ENCODE measurements at places on chromosomes 16 and 17.

GRCh38 chr17:28008513-28008912 is 34.0 kb upstream of the NLK start:
- no peak for DNase-seq

DNA sequence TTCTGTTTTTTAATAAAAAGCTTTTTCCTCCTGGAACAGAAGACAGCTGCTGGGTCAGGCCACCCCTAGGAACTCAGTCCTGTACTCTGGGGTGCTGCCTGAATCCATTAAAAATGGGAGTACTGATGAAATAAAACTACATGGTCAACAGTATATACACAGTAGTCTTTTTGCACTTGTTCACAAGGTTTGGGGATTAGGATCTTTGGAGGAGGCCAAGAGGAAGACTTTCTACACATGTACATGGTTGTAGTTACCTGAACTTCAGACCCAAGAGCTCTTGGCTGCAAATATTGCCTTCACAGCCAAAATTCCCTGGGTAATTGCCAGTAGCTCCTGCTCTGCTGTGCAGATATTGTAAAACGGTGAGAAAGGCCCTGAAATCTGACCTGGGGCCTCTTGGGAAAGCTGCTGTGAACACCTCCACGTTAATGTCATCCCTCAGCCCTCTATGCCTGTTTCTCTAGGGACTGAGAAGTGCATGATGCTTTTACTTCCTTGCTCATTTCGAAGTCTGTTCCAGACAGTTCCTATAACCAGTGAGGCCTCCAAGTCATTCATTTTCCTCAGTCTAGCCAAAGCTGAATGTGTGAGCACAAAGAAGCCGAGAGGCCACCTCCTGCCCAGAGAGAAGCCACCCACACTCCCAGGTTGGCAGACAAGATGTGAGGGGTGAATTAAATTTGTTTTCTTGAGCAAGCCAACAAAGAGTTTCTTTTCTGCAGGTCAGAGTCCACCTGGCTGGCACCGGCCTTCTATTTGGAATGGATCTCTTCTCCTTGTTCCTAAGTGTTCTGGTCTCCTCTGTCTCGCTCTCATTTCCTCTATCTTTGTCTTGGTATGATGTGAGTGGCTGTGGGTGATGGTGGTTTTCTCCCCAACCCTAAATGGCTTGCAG is 15.9 kb downstream of the ANKRD40 start:
- DNase-seq, result no peak

DNA sequence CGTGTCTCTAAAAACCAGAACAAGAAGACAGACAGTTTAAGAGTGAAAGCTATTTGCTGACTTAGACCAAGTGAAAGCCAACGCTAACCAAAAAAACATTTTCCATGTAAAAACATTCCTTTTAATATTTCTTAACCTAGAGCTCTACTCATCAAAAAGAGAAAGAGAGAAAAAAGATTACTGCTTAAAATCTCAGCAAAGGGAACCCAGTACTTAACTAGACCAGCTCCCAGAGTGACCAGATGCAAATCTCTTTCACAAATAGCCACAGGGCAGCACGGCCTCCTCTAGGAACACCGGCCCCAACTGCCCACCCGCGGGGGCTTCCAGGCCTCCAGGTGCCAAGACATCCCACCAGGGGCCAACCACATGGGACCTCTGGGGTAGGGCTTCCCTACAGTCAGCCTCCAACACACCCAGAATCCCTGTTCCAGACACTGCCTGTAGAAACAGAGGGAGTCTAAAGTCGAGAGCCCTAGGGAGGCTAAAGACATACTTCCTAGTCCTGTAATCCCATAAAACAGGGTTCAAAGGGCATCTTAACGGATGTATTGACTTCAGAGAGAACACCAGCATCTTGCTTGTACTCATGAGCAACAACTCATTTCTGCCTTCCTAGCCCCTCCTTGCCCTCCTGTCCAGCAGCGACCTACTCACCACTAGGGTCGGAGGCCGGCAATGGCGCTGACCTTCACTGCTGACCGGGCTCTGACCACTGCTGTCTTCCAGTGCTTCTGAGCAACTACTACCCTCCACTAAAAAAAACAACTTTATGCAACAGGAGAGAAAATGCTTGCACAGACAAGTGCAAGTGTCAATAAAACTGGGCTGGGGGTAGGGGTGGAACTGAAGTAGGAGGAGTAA is 21.3 kb downstream of the ZCCHC14 start:
- no peak for DNase-seq

GRCh38 chr16:89289428-89290395 is 72.2 kb downstream of the ZNF778 start:
- DNase-seq, result no peak

DNA sequence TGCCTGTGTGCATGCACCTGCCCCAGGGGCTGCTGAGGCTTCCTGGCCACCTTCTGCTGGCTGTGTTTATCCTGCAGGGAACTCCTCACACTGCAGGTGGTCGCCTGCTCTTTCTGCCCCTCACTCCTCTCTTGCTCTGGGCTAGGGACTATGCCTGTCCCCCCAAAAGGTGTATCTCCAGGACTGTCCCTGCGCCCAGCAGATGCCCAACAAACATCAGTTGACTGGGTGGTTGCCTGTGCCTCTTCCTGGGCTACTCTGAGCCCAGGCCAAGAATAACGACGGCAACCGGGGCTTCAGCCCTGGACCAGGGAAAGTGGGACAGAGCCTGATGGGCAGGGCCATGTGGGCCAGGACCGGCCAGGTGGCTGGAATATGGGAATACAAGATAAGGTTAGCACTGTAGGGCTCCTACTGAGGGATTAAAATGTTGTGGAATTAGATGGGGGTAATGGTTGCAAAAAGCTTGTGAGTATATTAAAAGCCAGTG is 55.4 kb downstream of the VAC14 start:
- DNase-seq, result no peak

DNA sequence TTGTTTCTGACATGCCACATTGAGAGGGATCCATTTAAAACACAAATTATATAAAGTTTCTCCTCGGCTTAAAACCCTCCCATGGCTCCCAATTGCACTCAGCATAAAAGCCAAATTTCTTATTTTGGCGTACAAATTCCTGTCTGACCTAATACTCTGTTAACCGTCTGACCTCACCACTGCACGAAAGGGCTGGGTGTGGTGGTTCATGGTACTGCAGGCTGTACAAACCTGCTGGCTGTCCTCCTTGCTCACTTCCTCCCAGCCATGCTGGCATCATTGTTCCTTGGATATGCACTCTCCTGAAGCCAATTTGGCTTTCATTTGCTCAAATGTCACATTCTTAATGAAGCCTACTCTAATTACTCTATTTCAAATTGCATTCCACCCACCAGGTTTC is 301.6 kb upstream of the C16orf82 start:
- no peak for DNase-seq

GRCh38 chr17:49495842-49496182 is 719 bp downstream of the NGFR start:
- no peak for DNase-seq

GRCh38 chr16:79712276-79712675 is 111.7 kb upstream of the MAF start:
- no peak for DNase-seq

GRCh38 chr17:33113991-33114370 is 122.3 kb downstream of the SPACA3 start:
- DNase-seq, result no peak

DNA sequence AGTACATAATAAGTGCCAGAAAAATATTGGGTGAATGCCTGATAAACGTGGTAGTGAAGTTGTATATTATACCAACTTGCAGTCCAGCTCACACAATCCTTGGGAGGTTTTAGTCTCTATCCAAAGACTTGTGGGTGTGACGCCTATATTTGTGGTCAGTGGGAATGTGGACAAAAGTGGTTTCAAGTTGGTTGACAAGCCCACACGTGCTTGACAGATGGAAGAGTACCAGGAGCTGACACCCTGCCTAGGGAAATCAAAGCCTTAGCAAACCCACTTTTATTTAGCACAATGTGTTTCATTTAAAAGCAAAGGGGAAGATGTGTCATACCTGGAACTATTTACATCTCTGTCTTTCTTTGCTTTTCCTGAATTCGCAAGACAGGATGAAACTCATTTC is 79.0 kb downstream of the CA10 start:
- DNase-seq, result no peak

DNA sequence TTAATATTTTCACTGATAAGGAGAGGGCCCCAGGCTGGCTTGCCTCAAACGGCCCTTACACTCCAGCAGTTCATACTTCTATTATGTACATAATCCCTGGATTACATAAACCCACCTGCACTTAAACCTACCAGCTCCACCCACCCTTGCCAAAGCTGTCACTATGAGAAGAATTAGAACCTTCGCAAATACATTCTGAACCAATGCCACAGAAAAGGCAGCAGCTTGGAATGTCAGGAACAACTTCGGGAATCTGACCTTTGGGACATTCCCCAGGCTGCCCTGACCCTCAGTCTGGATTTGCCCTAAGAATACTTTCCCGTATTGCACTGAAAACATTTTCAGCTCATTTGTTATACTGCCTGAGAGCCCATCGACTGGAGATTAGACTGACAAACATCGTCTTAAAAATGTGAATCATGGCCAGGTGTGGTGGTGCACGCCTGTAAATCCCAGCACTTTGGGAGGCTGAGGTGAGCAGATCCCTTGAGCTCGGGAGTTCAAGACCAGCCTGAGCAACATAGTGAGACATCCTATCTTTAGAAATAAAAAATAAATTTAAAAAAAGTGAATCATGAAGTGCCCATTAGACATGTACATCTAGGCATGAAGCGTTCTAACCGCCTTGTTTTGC is 21.0 kb upstream of the SEC14L1 start:
- no peak for DNase-seq

GRCh38 chr17:54982399-54982798 is 13.8 kb downstream of the STXBP4 start:
- no peak for DNase-seq

DNA sequence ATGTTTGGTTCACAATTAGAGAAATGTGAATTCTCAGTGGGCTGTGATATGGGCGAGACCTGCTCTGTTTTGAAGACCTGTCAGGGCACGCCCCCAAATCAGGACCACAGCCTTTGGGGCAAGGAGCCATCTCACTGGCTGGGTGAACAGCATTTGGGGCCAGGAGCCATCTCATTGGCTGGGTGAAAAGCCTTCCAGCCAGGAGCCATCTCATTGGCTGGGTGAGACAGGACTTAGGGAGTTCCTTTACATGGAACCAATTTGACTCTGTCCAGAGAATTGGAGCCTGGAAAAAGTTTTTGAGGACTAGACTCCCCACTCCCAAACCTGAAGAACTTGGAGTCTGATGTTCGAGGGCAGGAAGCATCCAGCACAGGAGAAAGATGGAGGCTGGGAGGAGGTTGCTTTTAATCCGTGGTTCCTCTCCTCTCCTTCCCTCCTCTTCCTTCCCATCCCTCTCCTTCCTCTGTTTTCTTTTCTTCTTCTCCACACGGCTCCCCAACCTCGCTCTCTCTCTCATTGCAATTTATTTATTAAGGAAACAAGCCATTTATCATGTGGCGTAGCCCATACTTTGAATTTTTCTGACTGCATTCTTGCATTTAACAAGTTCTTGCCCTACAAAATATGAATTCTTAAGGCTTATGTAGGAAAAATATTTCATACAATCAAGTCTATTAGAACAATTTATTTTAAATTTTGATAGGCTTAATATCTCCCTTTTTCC is 19.7 kb downstream of the FOXL1 start:
- no peak for DNase-seq

- DNase-seq, result no peak
These were observed 9.0 kb downstream of the MTSS2 start for GRCh38 chr16:70676675-70677498.

- no peak for DNase-seq
These were observed 36.2 kb upstream of the TEKT3 start for GRCh38 chr17:15377616-15378015.

DNA sequence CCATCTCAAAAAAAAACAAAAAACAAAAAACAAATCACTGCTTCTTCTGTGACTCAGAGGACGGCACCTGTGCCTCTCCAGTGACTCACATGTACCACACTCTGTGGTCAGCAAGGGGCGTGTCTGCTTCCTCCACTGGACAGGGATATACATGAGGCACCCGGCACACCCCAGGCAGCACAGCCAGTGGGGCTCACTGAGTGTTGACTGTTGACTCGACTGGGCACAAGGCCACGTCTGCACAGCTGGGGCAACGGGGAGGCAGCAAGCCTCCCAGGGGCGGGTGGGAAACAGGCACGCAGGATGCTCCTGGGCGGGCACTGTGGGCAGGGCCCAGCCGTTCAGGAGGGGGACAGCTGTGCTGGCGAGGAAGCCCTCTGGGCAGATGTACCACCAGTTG is 64.1 kb downstream of the TIMM22 start:
- DNase-seq, result peak; percentile 58

- no peak for DNase-seq
These were observed 90.3 kb downstream of the RAB11FIP4 start for GRCh38 chr17:31481783-31482081.

DNA sequence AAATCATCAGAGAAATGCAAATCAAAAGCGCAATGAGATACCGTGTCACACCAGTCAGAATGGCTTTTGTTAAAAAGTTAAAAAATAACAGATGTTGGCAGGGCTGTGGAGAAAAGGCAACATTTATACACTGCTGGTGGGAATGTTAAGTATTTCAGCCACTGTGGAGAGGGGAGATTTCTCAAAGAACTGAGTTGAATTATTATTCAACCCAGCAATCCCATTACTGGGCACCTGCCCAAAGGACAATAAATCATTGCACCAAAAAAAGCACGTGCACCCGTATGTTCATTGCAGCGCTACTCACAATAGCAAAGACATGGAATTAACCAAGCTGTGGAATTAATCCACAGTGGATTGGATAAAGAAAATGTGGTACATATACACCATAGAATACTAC is 204.7 kb downstream of the HS3ST4 start:
- no peak for DNase-seq

DNA sequence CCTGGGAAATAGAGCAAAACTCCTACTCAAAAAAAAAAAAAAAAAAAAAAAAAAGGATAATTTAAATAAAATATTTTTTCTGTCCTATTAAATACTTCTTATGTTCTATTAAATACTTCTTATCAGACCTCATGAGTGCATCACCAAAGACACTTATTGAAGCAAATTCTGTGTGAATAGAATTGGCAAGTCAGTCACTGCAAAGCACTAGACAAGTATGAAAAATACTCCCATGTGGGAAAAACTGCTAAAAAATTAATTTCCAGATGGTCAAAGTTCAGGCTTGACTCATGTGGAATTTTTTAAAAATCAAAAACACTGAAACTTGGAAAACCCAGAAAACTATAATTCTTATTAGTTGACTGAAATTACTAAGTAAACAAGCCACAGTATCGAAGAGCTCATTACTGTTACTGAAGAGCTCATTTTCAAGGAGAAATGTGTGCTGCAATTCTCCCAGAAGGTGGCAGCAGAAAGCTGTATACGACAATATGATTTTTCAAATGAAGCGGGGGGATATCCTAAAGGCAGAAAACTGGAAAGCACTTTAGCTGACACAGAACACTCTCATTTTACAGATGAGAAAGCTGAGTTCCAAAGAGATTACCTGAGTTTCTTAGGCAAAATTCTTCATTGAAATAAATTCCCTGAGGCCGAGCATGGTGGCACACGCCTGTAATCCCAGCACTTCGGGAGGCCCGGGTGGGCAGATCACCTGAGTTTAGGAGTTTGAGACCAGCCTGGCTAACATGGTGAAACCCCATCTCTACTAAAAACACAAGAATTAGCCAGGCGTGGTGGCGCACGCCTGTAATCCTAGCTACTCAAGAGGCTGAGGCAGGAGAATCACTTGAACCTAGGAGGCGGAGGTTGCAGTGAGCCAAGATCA is 15.9 kb upstream of the FBXO47 start:
- DNase-seq, result no peak

GRCh38 chr16:11005611-11005975 is 61.2 kb downstream of the CLEC16A start:
- no peak for DNase-seq

Measured in omental fat pad (tissue), 4 donors.